DMS 273 treated with DMSO at 0.1 percent for 48 hours (cell line): ENCODE measurements at places on chromosomes 5 and 9.

DNA sequence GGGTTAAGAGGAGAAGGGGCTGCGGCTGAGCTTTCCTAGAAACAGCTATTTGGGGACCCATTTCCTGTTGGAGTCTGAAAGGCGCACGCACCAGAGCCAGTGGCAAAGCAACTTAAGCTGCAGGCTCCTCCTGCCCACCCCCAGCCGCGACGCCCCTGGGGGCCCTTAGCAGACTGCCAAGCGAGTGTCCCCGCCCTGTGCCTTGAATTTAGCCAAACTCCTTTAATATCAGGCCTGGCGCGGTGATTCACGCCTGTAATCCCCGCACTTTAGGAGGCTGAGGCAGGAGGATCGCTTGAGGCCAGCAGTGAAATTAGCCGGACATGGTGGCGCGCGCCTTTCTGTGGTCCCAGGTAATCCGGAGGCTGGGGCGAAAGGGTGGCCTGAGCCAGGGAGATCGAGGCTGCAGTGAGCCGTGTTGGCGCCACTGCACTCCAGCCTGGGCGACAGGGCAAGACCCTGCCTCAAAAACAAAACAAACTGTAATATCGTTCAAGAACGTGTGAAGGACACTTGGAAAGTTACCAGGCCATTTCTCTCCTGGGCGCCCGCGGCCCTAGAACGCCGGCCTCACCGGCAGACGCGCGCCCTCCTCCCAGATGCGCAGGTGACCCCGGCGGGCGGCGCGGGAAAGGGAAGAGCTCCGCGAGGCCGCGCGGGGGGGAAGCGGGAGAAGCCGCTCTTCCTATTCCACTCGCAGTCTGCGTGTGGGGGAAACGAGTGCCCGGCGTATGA is 1.0 kb upstream of the F2R start:
- DNase-seq = no peak

DNA sequence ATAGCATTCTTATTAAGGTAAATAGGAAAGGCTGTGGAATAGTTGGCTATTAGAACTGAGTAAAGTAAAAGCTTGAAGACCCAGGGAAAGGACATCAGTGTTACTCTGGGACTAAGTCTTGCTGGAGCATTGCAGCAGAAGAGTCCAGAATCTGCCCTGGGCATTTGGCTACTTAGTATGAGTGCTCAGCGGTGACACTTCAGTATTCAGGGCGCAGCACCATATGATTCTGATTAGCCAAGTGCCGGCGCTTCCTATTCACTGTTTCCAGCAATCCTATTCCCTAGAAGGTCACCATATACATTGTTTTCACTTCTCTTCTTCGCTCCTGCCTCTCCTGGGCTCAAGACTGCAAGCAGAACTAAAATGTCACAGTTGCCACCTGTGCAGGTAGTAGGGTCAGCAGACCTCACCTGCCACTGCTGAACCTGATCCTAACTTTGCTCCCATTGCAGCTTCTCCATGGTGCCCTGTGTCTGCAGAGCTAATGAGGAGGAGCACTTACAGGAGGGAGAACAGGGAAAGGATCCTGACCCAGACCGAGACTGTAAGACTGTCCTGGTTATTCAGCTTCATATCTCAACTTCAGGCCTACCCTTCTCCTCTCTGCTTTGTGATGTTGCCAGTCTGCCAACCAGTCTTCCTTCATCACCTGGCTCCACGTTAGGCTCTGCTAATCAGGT is 313.6 kb upstream of the PIK3R1 start:
- no peak for DNase-seq

GRCh38 chr9:23538461-23539003 is 287.5 kb downstream of the ELAVL2 start:
- no peak for DNase-seq

GRCh38 chr9:137198051-137198901 is 2.3 kb downstream of the TPRN start:
- no peak for DNase-seq

GRCh38 chr5:139811274-139811607 is 15.6 kb downstream of the PSD2 start:
- DNase-seq = no peak

DNA sequence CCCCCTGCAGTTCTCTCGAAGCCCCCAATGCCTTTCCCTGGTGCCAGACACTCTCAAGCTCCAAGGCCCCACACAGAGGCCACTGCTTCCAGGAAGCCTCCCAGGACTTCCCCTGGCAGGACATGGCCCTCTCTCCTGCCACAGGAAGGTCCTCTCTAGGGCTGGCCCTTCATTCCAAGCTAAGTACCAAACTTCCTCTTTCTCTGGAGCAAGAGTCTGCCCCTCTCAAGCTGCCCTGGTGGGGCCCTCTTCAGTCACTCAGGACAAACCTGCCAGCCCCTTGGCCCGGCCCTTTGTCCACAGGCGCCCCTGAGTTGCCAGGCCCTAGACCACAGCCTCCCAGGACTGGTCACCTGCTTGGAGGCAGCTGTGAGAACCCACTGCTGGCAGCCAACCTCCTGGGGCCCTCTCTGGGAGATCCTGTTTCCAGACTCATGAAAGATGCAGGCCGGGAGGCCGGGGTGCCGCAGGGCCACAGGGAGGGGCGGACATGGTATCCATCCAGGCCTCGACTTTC is 6.6 kb downstream of the NINJ1 start:
- no peak for DNase-seq

DNA sequence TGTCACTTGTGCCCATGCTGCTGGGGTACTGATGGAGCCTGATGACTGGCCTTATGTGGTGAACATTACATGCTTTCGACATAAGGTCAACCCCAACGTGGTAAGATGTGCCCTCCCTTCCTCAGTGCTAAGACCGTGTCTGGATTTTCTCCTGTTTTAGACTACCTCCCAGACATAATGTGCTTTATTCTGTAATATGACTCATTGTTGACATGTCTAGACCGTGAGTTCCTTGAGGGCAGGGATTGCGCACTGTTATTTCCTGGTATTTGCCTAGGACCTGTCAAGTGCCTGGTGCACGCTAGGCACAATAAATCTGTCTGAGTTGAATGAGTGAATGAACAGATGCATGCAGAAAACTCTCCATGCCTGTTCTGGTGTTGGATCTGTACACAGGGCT is 346.0 kb downstream of the KDM4C start:
- no peak for DNase-seq

GRCh38 chr5:135333732-135334515 is 65.1 kb downstream of the MACROH2A1 start:
- no peak for DNase-seq

GRCh38 chr9:107953556-107954125 is 464.1 kb upstream of the KLF4 start:
- no peak for DNase-seq

DNA sequence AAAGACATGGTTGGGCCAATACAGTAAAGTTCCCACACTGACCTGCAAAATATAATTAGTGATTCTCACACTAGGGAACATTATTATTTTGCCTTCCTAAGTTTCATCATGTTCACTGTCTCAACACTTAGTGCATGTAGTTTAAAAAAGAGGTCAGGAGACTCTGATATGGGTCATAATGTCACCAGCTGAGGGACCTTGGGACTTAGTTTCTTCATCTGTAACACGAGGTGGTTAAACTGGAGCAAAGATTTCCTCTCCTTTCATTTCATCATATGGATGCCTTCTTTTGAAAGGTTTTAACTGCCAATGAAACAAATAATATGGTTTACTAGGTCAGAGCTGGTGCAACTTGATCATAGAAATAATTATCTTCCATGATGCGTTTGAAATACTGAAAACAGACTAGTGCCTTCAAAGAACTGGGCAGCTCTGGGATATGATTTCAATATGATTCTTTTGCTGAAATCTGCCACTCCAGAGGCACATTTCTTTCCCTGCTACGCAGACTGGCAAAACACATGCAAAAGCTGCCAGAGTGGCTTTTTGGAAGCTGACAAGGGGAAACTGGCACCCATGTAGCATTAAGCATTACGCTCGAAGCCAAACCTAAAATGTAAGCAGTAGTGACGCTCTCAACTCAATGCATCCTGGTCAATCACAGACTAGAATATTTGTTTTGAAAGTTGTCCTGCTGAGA is 20.8 kb downstream of the RETREG1 start:
- DNase-seq = no peak

GRCh38 chr5:29089591-29090130 is 2051.3 kb upstream of the CDH9 start:
- DNase-seq = no peak

DNA sequence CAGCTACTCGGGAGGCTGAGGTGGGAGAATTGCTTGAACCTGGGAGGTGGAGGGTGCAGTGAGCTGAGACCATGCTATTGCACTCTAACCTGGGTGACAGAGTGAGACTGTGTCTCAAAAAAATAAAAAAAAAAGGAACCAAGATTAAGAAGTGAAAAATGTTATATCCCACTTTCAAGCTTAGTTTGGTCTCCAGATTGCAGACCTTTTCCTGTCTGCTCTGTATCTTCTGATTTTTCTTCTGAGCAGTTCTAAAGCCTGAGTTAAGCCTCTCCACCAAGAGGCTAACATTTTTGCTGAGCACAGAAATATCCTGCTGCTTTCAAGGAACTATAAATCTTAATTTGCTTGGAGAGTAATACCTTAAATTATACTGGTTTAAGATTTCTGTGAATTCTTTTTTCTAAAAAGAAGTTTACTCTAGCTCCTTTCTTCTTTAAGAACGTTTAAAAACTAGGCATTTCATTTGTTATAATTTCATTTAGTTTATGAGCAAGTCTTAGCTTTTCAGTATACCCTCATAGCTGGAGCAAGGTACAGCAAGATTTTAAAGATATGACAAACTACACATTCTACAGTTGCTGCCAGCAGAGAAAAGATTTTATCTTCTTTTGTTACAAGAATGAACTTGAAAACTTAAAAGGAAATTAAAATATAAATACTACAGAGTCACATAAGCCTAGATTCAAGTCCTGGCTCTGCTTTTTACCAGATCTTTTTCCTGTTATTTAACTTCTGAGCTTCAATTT is 55.0 kb downstream of the GARNL3 start:
- no peak for DNase-seq

GRCh38 chr5:111800351-111800750 is 43.4 kb upstream of the NREP start:
- no peak for DNase-seq

DNA sequence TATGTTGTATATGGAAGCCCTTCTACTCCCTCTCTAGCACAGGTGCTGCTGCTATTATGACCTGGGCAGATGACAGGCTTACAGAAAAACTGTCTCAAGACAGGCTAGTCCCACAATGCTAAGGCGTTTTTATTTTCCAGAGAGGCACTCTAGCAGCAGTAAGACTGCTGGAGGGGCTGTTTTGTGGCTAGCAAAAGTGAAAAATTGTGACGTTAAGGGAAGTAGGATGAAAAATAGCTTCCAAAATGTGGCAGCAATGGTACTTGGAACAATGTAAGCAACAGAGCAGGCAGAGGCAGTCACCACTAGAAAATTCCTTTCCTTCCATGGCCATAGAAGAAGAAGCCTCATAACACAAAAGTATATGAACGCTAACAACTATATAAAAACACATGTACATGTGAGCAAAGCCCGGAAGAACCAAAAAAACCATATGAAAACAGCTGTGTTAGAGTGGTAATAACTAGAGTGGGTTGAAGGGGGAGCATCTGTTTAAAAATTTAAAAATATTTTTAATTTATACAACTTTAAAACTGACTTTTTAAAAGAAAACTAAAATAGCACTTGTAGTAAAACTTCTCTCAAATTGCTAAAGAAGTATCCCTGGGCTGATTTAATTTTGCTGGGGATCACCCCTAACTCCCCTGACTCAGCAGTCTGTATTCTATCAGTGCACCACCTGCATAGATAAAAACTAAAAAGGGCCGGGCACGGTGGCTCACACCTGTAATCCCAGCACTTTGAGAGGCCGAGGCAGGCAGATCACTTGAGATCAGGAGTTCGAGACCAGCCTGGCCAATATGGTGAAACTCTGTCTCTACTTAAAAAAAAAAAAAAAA is 30.6 kb downstream of the CLINT1 start:
- no peak for DNase-seq

DNA sequence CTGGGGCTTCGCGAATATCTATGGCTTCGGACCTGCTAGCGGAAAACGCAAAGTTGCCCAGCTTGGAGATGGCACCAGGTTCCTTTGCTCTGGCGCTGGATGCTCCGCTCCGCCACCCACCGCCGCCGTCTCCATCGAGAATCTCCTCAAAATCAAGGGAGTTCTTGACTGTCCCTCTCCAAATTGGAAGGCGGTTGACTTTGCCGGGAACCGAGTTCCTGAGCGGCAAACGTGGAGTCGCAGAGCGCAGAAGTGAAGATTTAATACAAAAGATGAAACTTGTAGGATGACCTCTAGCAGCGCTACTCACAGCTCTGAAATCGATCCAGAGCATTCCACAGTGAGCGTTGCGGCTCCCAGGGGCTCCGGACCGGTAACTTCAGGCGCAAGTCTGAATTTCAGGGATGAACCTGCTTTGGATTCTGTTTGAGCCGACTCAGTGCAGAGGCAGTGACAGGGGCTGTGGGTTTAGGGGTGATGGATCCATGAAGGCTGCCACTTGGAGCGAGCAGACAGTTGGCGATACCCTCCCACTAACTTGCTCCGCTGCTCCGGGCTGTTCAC is 1641.5 kb upstream of the C9orf72 start:
- no peak for DNase-seq

GRCh38 chr9:107824556-107824955 is 335.0 kb upstream of the KLF4 start:
- DNase-seq = no peak

GRCh38 chr9:110691002-110691549 is 22.5 kb downstream of the MUSK start:
- DNase-seq = no peak

GRCh38 chr5:172156541-172156994 is 31.5 kb downstream of the STK10 start:
- DNase-seq = no peak

DNA sequence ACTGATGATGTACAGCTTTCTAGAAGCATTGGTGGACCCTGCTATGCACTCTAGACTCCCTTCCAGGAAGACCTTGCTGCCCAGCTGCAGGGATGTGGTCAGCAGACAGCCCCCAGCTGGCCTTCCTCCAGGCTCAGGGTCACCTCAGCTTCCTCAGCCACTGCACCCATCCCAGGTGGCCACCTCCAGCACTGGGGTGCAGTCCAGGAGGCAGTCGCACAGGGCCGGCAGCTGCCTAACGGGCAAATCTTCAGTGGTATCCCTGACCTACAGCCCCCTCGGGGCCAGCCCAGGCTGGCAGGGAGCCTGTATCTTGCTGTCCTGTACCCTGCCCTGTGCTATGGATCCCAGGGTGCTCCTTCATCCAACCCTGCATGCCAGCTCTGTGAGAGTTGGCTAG is 81.8 kb downstream of the GADD45G start:
- no peak for DNase-seq

GRCh38 chr5:95720094-95720786 is 10.9 kb upstream of the RHOBTB3 start:
- no peak for DNase-seq

GRCh38 chr5:136249678-136250266 is 56.8 kb upstream of the SMIM32 start:
- DNase-seq = no peak

DNA sequence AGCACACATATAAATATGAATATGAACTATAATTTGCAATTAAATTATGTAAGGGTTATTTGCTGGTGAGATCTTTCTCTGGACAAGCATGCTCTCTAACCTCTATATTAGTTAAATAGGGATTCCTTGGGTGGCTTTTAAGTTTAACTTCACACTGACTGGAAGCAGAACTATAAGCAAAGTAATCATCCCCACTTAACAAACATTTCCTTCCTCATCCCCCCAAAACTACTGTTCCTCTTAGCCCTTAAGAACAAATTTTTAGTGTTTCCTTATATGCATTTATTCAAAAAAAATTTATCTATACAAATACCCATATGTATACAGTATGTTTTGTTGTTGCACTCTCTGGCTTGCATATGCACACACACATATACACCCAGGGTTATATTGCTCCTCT is 512.1 kb upstream of the MEF2C start:
- DNase-seq = no peak

- DNase-seq = no peak
Observed at GRCh38 chr5:143413958-143414669, 10.6 kb upstream of the NR3C1 start.
